ENCODE measurements at places on chromosomes 4 and X.

DNA sequence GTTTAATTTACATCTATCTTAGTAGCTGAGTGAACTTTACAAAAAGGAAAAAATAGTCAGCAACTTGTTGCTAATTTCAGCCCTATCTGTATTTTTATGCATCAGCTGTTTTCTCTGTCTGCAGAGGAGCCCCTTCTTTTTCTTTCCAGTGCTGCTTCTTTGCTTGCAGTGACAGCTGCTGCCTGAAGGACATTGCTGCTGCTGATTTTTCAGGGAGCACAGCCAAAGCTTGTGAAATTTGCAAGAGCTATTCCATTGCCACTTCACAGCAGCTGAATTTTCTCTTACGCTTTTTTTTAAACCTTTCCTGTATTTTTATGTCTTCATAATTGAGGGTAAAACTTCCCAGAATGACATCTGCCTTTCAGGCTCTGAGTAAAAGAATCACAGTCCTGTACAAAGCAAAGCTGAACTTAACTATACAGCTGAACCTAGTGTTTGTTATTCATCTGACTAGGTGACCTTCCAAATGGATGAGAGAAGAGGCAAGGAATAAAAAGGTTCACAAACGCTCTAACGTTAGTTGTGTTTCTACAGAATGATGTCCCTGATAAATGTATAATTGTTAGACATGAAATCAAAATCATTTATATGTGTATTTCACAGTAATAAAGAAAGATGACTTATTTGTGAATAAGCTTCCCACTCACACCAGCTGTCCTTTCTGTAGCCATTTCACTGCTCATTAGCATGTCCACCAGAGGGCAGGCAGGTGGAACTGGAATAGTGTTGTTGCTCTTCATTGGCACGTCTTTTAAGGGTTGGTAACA is 541.4 kb downstream of the ADGRL3 start:
- no peak for DNase-seq

GRCh38 chr4:144666539-144667175 is 20.7 kb downstream of the HHIP start:
- DNase-seq: no peak

- no peak for DNase-seq
Observed at GRCh38 chr4:726235-726787, 20.7 kb downstream of the PCGF3 start.

DNA sequence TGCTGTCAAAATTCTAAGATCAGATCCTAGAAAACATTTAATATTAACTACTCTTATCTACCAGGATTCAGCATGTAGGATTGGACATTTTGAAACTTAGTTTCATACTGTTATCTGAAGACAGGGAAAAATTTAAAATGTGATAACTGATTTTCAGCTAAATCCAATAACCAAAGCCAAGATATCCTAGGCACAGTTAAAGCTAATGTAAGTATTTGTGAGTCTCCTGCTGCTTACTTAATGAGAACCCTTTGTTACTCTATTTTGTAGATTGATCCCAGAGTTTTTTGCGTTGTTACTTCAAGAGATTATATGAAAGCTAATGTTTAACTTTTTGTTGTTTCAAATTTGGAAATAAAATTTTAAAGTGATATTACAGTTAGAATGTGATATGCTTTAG is 2.0 kb downstream of the CPE start:
- no peak for DNase-seq

DNA sequence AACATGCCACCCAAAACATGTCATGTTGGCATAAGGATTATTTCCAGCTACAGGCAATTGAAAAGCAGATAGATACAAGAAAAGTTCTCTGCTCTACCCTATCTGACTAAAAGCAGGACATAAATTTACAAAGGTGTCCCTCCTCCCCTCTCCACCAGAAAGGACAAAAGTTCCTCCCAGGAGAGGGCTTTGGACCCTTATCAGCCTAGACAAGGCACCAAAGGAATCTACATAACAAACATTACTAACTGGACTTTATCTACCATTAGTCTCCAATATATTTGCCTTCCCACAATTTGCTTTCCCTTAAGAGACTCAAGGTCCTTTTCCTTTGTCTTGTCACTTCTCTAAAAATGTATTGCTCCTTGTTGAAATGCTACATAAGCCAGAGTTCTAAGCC is 55.6 kb downstream of the ADGRA3 start:
- no peak for DNase-seq

GRCh38 chr4:92387459-92388069 is 83.8 kb downstream of the GRID2 start:
- no peak for DNase-seq

- no peak for DNase-seq
Observed at GRCh38 chr4:137640156-137640837, 108.0 kb upstream of the PCDH18 start.

DNA sequence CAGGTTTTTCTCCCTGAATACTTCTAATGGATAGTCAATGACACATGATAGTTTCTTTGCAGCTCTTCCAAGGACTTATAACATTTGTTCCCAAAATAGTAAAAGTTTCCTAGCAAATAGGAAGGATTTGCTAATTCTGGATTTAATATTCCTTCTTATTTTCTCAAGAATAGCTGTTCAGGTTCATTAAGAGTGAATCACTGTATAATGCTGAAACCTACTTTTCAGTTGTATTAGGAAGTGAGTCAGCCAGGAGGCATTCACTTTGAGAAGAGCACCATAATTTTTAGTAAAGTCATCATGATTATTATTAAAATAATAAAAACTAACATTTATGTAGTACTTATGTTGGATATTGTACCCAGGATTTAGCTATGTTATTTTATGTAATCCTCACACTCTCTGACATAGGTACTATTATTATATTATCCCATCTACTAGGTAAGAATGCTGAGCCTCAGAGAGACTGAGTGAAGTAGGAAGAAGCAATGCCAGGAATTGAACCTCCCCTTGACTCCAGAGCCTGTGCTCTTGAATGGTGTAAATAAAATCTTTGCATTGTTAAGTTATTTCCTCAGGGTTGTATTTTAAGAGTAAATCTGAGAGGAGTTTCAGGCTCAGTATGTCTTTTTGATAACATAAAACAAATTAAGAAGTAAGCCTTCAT is 114.8 kb downstream of the REELD1 start:
- no peak for DNase-seq

DNA sequence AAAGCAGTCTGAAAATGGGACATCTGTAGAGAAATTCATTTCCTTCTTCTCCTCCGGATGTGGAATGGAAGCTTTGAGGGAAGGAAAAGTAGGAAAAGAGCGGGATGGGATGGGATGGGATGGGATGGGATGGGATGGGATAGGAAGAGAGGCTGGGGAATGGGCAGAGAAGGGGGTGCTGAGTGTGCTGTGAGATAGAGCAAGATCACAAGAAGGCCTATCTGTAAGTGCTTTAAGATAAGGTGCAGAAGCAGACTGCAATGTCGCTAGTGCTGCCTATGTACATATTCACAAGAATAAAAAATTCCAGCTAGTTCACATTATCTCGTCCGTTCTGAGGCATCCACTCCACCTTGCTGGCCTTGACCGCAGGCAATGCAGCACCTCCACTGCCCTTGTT is 86.2 kb downstream of the IRF2 start:
- no peak for DNase-seq

DNA sequence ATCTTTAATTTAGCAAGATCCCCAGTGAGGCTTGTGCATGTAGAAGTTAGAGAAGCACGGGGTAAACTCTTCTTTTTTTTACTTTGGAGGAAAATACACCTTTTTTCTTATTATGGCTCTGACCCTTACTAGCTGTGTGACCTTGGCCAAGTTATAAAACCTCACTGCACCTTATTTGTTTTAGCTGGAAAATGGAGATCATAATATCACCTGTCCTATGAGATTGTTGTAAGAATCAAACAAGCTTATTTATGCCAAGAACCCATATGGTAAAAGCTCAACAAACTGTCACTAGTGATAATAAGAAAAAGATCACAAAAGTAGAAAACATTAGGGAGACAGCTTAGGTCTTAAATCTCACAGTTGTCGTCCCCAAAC is 126.6 kb downstream of the PTTG2 start:
- no peak for DNase-seq

DNA sequence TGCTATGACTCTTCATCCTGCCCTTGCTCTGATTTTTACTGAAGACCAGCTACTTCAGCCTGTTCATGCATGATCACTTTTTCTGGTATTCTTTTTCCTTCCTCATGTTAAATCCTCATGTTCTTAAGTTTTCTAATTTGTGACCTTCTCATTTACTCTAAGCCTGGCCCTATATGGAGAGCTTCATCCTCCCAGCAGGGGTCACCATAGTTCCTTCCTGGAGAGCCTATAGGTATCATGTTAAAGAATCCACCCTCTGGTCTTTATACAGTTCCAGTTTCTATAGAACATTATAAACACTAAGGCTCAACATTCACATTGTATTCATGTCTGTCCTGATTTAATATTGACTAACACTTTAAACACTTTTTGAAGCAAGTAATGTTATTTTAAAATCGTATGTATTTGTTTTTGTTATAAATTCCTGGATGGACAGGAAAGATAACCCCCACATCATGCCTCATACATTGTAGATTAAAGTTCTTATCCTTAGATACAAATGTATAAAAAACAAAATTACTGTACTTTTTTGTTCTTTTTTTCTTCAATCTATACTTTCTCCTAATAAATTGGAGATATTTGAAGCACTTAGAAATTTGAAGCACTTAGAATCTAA is 53.8 kb upstream of the OTUD4 start:
- no peak for DNase-seq

GRCh38 chrX:119537487-119537886 is 27.7 kb downstream of the STEEP1 start:
- DNase-seq: no peak

DNA sequence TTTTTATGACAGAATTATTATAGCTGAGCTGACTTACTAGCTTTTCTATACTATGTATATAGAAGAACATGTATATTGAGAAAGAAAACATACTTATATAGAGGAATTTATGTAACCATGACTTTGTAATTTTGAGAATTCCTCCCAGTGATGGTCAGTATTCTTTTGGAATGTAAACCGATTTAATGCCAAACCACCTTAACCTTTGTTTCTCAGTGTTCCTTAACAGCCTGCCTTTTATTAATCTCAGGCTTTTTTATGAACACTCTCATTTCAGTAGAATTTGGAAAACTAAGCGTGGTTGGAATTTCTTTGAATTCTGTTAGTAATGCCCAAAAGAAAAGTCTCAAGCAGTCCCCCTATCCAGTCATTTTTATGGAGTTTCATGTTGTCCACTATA is 47.0 kb downstream of the MOSPD2 start:
- DNase-seq: no peak

- no peak for DNase-seq
Observed at GRCh38 chr4:48945981-48946380, 39.4 kb upstream of the OCIAD2 start.

GRCh38 chrX:85288992-85289723 is 45.4 kb downstream of the ZNF711 start:
- no peak for DNase-seq

- DNase-seq: no peak
Observed at GRCh38 chrX:46922611-46923010, 10.4 kb downstream of the JADE3 start.

DNA sequence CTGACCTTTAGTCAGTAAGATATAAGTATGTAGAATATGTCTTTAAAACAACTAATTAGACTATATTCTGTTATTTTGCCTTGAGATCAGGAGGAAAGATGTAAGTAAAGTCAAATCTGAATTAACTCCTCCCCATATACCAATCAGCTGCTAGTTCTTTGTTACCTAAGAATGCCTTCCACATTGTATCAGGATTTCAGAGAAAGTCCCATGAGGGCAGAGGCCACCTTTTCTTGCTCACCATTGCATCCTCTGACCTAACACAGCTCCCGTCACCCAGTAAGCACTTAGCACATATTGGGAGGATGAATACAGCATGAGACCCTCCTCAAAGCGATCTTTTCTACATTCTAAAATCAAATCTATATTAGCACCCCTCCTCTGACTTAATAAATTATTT is 87.0 kb downstream of the COL25A1 start:
- DNase-seq: no peak

- no peak for DNase-seq
Observed at GRCh38 chr4:148226341-148226740, 215.9 kb downstream of the NR3C2 start.

DNA sequence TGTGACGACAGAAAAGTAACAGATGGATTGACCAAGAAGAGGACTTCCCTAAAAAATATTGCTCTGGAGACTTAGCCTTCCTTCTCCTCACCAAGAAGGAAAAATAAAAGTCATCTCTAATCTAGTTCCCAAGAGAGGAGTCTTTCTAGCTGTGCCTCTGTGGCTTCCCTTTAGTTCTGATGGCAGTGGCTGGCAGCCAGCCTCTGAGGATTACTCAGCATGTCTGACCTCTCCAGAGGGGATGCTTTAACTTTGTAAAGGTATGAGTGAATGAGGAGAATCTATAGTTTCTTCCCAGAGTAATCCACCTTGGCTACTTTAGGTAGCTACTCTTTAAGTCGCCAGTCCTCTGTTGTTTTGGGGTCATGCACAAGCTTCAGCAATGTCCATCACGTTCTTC is 163.9 kb upstream of the KIT start:
- DNase-seq: no peak

DNA sequence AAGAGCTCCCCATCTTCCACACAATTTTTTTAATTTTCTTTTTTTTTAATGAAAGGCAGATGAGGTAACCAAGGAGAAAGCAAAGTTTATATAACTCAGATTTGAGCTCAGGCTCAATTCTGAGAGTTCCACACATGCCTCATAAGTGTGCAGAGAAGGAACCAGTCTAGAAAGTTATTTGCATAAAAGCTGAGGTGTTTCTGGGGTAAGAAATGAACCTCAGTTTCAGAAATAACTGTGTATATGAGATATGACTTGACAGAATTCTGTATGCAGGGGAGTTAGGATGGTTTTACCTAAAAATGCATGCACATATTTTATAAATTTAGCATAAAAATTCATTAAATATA is 51.3 kb downstream of the DTHD1 start:
- no peak for DNase-seq

GRCh38 chr4:105936901-105937300 is 41.6 kb downstream of the NPNT start:
- no peak for DNase-seq

DNA sequence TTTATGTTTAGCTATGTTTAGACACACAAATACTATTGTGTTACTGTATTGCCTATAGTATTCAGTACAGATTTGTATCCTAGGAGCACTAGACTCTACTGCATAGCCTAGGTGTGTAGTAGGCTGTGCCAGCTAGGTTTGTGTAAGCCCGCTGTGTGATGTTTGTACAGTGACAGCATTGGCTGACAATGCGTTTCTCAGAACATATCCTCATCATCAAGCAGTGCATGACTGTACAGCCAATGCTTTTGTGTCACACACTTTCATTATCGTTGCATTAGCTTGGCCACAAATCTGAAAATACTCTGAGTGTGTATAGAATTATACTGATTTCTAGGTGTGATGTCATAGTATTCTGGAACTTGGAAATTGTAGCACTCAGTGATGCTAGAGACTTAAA is 63.4 kb downstream of the CLDN34 start:
- DNase-seq: no peak
